ENCODE measurements at places on chromosomes 2 and 18.

DNA sequence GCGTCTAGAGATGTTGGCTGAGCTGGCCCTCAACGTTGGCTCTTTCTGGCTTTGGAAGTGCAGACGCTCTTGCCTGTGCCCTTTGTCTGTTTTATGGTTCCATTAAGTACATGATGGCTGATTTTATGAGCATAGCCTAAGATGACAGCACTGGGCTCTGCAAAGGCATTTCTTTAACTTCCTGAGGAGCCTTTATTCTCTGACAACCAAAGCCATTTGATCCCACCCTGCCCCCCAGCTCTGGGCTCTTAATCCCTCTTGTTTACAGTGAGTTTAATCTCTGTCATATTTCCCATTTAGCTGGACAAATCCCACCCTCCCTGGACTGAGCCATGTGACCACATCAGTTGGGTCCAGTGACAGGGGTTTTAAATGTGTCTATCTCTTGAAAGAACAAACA lies 195.9 kb downstream of the ACKR3 start:
- DNase-seq = no peak

- DNase-seq = no peak
These were observed 44.4 kb downstream of the CCDC195 start for GRCh38 chr2:224671731-224672130.

- no peak for DNase-seq
These were observed 39.0 kb downstream of the CHN1 start for GRCh38 chr2:174965992-174966744.

GRCh38 chr18:40984856-40985255 lies 970.2 kb upstream of the PIK3C3 start:
- no peak for DNase-seq

DNA sequence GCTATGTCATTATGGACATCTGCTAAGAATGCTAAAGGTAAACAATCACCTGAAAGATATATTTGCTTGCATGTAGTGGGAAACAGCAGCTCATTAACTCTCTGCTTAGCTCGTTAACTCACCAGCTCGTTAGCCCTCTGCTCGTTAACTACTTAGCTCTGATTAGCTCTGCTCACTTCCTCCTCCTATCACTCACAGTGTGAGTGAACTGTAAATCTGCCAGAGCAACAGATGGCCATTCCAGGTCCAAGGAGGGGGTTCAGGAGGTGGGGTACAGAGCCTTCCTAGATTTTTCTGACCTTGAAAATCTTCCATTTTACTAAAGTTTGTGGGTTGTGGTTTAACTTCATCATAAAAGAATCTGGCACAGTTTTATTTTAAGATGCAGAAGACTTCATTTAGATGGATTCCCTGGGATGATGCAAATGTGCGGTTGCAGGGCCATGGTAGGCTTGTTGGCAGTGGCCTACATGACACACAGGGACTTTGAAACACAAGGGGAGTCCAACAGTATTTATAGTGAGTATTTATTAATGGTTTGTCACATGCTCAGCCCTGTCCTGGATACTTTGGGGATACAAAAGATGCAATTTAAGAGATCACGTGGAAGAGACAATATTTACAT lies 1633.7 kb upstream of the CELF4 start:
- DNase-seq = no peak

DNA sequence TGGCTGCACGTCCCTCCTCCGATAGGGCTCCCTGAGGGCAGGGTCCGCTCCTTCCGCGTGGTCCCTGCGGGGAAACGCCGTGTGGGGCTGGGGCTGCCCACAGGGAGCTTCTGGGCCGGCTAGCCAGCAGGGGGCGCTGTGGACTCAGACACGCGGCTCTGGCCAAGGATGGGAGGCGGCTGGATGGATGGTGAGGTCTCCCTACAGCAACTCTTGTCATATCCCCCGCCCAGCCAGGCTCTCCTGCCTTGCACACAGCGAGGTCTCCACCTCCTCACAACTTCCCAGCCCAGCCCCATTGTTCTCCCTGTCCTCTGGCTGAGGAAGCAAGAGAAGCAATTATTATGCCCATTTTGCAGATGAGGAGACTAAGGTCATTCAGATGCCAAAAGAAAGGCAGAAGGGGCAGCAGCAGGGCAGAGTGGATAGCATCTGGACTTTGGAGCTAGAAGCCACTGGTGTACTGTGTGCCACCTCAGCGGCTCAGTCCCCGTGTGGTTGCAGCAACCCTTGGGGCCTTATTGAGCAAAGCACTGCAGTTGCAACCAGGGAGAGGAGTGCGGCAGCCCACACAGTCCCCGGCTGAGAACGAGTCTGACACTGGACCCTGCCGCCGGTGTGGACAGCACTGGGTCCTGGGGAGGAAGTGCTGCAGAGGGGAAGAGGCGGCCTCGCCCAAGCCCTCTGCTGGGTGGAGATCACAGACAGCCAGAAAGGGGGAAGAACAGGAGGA lies 99.0 kb downstream of the ZFP36L2 start:
- peak; percentile 94 for DNase-seq

- peak; percentile 23 for DNase-seq
These were observed 15.8 kb upstream of the AGXT start for GRCh38 chr2:240852671-240853314.

- DNase-seq = no peak
These were observed 47.6 kb upstream of the SH3RF3 start for GRCh38 chr2:109081374-109081773.

DNA sequence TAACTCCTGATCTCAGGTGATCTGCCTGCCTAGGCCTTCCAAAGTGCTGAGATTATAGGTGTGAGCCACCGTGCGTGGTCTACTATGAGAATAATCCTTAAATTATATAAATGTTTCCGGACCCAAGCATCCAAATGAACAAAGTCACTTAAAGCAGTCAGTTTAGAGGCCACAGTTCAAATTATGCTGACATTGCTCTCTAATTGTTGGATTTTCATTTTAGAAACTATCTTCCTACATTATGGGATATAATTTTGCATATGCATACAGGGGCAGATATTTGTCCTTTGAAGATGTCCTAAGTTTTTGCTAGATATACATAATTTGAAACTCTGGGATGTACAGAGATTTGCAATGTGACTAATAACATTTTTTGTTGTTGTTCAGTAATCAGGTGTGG lies 390.1 kb downstream of the RND3 start:
- DNase-seq = no peak
